ENCODE measurements at places on chromosomes 3 and 15.

DNA sequence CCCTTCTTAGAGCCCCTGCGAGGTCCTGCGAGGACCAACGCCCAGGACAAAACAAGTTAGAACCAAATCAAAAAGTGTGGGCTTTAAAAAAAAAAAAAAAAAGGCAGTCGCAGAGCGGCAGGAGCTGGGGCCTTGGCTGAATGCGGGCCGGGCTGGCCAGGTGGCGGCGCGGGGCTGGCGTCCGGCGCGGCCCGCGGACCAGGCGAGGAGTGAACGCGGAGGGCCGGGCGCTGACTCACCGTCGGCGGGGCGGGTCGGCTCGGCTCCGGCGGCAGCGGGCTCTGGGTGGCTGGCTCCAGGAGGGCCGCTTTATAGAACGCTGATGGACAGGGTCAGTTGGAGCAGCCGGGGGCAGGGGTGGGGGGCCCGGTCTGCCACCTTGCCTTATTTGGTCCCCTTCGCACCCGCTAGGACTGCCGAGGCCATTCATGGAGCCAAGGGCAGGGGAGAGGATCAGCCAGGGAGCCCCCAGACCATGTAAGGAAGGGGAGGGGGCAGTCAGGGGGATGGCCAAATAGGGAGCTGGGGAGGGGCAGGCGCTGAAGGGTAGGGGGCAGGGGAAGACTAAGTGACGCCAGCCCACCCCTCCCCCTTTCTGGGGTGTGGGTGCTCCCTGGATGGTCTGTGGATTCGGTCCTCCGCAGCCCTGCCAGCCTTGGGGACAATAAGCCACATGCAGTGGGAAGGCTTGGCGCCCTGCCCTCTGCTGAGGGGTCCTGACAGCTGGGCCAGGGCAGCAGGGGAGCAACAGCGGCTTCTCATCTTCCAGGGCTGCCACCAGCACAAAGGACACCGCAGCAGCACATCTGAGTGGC is at the start of gene ACTC1:
Gene ACTC1 (minus strand): TSS at position 283 of the 815 bp plus-strand sequence. CDS start 741 bp downstream, outside the sequence.
- no peak for DNase-seq

DNA sequence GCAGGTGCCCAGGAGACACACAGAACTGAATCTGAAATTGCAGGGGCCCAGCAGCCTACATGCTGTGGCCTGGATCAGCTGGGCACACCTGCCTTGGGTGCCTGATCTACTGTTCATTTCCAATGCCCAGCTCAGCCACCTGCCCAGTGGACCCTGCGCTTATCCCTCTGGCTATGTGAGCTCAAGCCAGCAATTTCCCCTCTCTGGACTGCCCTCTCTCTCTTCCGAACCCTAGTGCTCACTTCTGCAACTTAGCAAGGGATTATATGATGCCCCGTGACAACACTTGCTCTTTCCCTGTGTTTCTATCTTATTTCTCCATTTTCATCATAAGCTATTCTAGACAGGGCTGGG is 276.0 kb downstream of the UACA start:
- no peak for DNase-seq

DNA sequence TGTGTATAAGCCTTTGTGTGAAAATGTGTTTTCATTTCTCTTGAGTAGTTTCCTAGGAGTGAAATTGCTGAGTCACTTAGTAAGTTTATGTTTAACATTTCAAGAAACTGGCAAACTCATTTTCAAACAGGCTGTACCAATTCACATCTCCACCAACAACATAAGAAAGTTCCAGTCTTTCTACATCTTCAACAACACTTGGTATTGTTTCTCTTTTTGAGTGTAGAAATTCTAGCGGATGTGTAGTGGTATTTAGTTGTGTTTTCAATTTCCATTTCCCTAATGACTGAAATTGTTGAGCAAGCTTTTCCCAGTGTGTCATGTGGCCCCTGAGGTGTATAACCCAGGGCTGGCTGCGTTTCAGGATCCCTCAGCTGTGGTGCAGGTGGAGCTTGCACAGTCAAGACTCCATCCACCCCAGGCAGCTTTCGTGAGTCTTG is 258.5 kb downstream of the PDCD6IP start:
- DNase-seq: peak; percentile 31

- DNase-seq: no peak
These were observed 29.4 kb downstream of the CD200R1L start for GRCh38 chr3:112817271-112817670.

GRCh38 chr3:101867996-101868395 is 18.7 kb downstream of the NFKBIZ start:
- no peak for DNase-seq

- DNase-seq: no peak
These were observed 7.0 kb downstream of the SCAMP5 start for GRCh38 chr15:75002398-75002797.
